ENCODE measurements at places on chromosomes 11 and 22. TPM values are rescaled to one million over a fixed set of nuclear protein-coding genes. Genes with fewer than 3 reads are reported as not detected.

DNA sequence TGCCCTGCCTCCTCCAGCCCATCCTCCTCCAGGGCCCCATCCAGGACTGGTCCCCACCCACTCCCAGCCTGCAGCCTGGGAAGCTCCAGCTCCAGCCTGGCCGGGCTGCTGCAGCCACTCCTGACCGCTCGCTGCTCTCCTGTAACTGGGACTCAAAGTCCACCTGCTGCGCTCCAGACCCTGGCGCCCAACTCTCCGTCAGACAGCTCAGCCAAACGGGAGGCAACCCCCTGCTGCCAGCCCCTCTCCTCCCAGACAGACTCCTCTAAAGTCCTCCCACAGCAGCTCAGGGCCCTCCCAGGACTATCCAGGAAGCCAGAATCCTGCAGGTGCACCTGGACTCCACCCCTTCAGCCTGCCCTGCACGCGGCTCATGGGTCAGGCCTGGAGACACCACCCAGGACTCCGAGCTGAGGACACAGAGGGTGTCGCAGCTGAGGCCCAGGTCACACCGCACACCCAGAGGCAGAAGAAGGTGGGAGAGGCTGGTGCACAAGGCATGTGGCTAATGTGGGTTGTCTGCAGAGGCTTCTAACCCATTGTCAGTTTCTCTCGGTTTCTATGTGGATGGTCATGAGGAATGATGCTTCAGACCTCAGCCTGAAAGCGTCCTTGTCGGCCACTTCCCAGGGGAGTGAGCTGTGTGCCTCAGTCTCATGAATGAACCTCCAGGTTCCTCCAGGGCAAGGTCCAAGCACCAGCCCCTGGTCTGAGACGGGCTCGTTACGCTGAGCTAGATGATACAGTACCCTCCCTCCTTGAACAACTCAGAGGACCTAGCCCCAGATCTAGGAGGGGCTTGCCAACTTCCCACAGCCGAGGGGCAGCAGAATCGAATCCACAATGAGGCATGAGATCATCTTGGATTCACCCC lies 1514.8 kb downstream of the TBC1D22A start:
- H3K27ac ChIP-seq, result no peak overlapping the region
- no peak overlapping the region for H3K4me3 ChIP-seq
- H3K36me3 ChIP-seq, result no peaks in the 10 kb centered on the region
- no peaks in the 10 kb centered on the region for H3K4me1 ChIP-seq
- H3K27me3 ChIP-seq, result peaks cover 80% of the 10 kb centered on the region

GRCh38 chr11:73342633-73343032 lies 33.6 kb upstream of the RELT start:
- H3K36me3 ChIP-seq, result peaks cover 9% of the 10 kb centered on the region
- H3K4me1 ChIP-seq, result peaks cover 74% of the 10 kb centered on the region
- peak overlapping the region; percentile 54 for H3K27ac ChIP-seq
- peak overlapping the region; percentile 57 for H3K4me3 ChIP-seq
- no peak for DNase-seq
- H3K27me3 ChIP-seq, result no peaks in the 10 kb centered on the region

DNA sequence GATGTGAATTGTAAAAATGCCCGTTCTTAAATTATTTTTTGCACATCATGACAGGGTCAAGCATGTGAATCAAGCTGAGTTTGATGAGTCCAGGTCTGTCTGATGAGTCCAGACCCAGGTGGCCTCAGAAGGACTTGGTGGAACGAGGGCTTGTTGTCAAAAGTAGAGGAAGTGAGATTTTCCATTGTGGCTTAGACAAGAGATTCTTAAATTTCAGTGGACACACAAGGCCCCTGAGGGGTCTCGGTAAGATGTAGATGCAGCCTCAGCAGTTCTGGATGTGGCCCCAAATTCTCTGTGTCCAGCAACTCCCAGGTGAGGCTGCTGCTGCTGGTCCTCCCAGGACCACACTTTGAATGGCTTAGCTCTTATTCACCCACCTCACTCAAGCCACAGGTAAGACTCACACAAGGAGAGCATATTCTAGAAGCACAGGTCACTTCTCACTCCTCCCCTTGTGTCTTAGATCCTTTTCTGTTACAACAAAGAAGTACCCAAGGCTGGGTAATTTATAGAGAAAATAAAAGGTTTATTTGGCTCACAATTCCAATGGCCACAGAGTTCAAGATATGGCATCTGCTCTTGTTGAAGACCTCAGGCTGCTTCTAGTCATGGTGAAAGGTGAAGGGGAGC lies 98.8 kb downstream of the GGTLC2 start:
- H3K27ac ChIP-seq, result no peak overlapping the region
- H3K4me3 ChIP-seq, result no peak overlapping the region
- no peaks in the 10 kb centered on the region for H3K4me1 ChIP-seq

GRCh38 chr11:124920870-124921609 lies 2.0 kb downstream of the HEPN1 start:
- peaks cover 17% of the 10 kb centered on the region for H3K4me1 ChIP-seq
- DNase-seq, result peak; percentile 81
- H3K36me3 ChIP-seq, result no peaks in the 10 kb centered on the region
- H3K4me3 ChIP-seq, result peak overlapping the region; percentile 67

Gene TEX54
- not detected for total RNA-seq

GRCh38 chr11:3215346-3216026 lies 3.1 kb downstream of the MRGPRG start:
- no peaks in the 10 kb centered on the region for H3K36me3 ChIP-seq
- no peak overlapping the region for H3K27ac ChIP-seq
- DNase-seq, result peak; percentile 7
- H3K4me3 ChIP-seq, result no peak overlapping the region
- peaks cover under 1% of the 10 kb centered on the region for H3K4me1 ChIP-seq
- peaks cover 76% of the 10 kb centered on the region for H3K27me3 ChIP-seq

- H3K27me3 ChIP-seq, result no peaks in the 10 kb centered on the region
- H3K36me3 ChIP-seq, result peaks cover 21% of the 10 kb centered on the region
- peak overlapping the region; percentile 47 for H3K27ac ChIP-seq
Measured at GRCh38 chr22:19239464-19239863, 52.1 kb downstream of the CLTCL1 start.

DNA sequence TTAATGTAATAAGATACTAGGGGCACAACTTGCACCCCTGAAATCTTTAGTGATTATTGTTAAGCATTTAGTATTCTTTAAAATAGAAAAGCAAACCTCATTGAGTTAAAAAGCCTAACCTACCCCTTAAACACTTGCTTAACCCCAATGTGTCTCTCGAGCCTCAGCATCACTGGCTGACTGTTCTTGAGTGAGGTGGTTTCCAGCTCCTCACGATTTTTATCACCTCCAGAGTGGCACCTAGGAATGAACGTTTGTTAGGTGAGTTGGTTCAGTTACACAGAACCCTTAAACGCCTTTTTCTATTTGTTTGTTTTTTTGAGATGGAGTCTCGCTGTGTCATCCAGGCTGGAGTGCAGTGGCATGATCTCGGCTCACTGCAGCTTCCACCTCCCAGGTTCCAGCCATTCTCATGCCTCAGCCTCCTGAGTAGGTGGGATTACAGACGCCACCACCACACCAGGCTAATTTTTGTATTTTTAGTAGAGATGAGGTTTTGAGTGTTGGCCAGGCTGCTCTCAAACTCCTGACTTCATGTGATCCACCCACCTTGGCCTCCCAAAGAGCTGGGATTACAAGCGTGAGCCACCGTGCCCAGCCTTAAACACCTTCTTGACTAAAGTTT lies 13.7 kb downstream of the YWHAH start:
- no peak overlapping the region for H3K27ac ChIP-seq
- H3K27me3 ChIP-seq, result no peaks in the 10 kb centered on the region

GRCh38 chr22:46113910-46114517 lies 36.3 kb upstream of the PPARA start:
- H3K4me1 ChIP-seq, result peaks cover 81% of the 10 kb centered on the region
- no peak overlapping the region for H3K4me3 ChIP-seq
- peaks cover 39% of the 10 kb centered on the region for H3K36me3 ChIP-seq
- no peaks in the 10 kb centered on the region for H3K27me3 ChIP-seq
- peak overlapping the region; percentile 88 for H3K27ac ChIP-seq

- H3K27me3 ChIP-seq, result peaks cover 74% of the 10 kb centered on the region
- no peak overlapping the region for H3K27ac ChIP-seq
- no peaks in the 10 kb centered on the region for H3K36me3 ChIP-seq
- no peaks in the 10 kb centered on the region for H3K4me1 ChIP-seq
- no peak overlapping the region for H3K4me3 ChIP-seq
- DNase-seq, result no peak
Measured at GRCh38 chr11:45275828-45276227, 10.3 kb downstream of the SYT13 start.

Gene OTOG
- total RNA-seq, result not detected

Gene LMNTD2
- 0.52 TPM for total RNA-seq

Gene DRD4
- 0.22 TPM for total RNA-seq

Gene FOSL1
- total RNA-seq, result 0.47 TPM

GRCh38 chr11:64728757-64729365 lies 5.9 kb upstream of the NRXN2 start:
- no peak for DNase-seq
- H3K4me1 ChIP-seq, result peaks cover 8% of the 10 kb centered on the region
- H3K4me3 ChIP-seq, result no peak overlapping the region
- H3K27ac ChIP-seq, result no peak overlapping the region
- H3K36me3 ChIP-seq, result peaks cover 21% of the 10 kb centered on the region

DNA sequence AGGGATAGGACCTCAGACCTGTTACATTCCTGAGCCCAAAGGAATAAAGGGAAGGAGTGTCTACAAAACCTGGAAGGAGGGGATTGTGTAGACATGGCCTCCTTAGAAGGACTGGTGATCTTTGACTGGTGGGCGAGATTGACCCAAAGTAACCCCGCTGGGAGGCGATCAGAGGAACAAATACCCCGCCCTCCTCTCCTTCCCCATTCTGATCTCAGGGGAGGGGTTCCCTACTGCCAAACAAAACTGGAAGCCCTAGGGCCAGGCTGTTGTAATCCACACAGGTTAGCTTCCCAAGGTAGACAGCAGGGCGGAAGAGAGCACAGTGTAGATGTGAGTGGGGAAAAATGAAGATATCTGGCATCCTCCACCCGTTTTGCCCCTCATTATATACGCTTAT lies 24.7 kb downstream of the NCF4 start:
- H3K36me3 ChIP-seq, result no peaks in the 10 kb centered on the region
- H3K27ac ChIP-seq, result no peak overlapping the region

- peaks cover 42% of the 10 kb centered on the region for H3K4me1 ChIP-seq
- H3K36me3 ChIP-seq, result no peaks in the 10 kb centered on the region
- no peak overlapping the region for H3K4me3 ChIP-seq
- no peaks in the 10 kb centered on the region for H3K27me3 ChIP-seq
Measured at GRCh38 chr11:35089666-35090065, 49.3 kb upstream of the CD44 start.

- no peak for DNase-seq
- no peaks in the 10 kb centered on the region for H3K27me3 ChIP-seq
- H3K36me3 ChIP-seq, result no peaks in the 10 kb centered on the region
- H3K4me3 ChIP-seq, result no peak overlapping the region
Measured at GRCh38 chr11:79081471-79082031, 359.3 kb downstream of the TENM4 start.

DNA sequence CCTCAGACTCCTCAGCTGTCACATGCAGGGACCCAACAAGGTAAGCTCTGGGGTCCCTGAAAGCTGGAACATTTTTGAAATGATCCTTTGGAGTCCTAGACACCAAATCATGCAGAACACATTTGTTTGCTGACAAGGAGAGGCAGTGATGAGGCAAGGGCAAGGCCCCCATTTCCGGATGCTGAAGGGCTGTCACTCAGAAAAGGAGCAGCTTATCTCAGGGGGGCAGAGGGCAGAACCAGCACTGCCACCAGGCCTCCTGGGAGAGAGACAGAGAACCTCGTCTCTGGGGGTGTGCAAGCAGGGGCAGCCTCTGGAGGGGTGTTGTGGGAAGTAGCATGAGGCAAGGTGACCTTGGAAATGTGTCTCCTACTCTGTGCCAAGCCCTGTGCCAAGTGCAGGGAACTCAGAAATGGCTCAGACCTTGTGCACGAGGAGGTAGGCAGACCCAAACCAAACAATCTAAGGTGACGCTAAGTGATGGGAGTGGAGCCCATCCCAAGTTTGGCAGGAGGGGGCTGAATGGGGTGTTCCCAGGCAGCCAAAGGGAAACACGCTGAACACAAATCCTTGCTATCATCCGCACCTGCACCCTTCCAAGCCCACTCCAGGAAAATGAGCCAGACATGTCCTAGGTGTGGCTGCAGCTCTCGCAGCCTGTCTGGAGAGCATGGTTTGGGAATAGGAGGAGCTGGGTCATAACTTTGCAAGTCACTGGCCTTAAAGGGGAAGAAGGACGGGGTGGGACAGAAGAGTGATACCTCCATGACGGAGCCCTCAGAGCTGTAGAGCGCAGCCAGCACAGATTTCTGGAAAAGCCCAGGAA lies 94.2 kb downstream of the PDE2A start:
- H3K36me3 ChIP-seq, result peaks cover 67% of the 10 kb centered on the region
- H3K27me3 ChIP-seq, result peaks cover 9% of the 10 kb centered on the region
- no peak overlapping the region for H3K27ac ChIP-seq
- peaks cover 8% of the 10 kb centered on the region for H3K4me1 ChIP-seq

DNA sequence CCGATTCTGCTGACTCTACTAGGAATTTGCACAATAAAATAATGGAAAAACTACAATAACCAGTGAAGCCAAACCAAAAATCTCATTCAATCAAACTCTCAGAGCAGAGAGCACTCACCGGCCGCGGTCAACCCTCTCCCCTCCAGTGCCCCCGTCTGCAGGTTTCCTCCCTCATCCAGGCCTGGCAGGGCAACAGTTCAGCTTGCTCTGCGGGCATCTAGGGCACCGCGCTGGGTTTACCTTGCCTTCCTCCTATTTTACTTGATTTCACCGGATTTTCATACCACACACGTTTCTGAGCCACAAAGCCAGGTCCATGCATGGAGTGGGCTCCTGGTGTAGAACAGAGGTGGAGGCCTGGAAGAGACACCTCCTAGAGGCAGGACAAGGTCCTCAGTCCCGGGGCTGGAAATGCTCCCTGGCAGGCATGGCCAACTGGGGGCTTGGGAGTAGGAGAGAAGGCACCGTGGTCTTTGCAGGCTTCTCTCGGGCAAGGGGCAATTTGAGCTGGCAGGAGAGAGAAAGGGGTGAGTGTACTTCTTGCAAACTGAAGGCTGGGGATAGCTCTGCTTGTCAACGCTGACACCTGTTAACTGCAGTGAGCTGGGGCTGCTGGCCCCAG lies 938.4 kb downstream of the BRD1 start:
- no peak overlapping the region for H3K4me3 ChIP-seq
- H3K27ac ChIP-seq, result no peak overlapping the region
- H3K36me3 ChIP-seq, result no peaks in the 10 kb centered on the region
- H3K27me3 ChIP-seq, result peaks cover 71% of the 10 kb centered on the region
- peak; percentile 1 for DNase-seq

Gene ANO5
- total RNA-seq, result 79.7 TPM

DNA sequence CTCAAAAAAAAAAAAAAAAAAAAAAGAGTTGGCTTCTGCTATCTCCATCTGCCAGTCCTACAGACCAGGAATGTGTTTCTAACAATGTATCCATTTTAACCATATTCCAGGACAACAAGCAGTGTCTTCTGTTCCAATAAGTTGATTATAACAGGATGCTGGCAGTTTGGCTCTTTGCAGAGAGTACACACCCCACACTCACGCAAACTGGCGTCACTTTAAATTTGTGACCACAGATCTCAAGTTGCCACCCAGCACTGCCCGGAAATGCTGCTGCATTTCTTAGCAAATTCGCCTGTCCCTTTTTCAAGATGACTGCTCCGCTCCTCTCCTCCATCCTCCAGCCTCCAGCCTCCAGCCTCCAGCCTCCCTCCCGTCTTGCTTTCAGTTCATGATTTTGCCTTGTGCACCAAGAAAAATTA lies 44.3 kb downstream of the SCGB1A1 start:
- no peaks in the 10 kb centered on the region for H3K27me3 ChIP-seq
- H3K27ac ChIP-seq, result no peak overlapping the region
- DNase-seq, result no peak
- H3K4me3 ChIP-seq, result no peak overlapping the region

- peaks cover 15% of the 10 kb centered on the region for H3K27me3 ChIP-seq
- H3K36me3 ChIP-seq, result no peaks in the 10 kb centered on the region
- H3K27ac ChIP-seq, result peak within 1 kb of the TSS; percentile 60
- peaks cover 19% of the 10 kb centered on the region for H3K4me1 ChIP-seq
- peak within 1 kb of the TSS; percentile 71 for H3K4me3 ChIP-seq
Measured at GRCh38 chr11:90134478-90135003, at the start of gene NAALAD2. TSS of gene NAALAD2 (plus strand) at chr11:90134663. CDS start at chr11:90134759, 96 bp downstream.
